ENCODE measurements at places on chromosomes 2 and 18.

DNA sequence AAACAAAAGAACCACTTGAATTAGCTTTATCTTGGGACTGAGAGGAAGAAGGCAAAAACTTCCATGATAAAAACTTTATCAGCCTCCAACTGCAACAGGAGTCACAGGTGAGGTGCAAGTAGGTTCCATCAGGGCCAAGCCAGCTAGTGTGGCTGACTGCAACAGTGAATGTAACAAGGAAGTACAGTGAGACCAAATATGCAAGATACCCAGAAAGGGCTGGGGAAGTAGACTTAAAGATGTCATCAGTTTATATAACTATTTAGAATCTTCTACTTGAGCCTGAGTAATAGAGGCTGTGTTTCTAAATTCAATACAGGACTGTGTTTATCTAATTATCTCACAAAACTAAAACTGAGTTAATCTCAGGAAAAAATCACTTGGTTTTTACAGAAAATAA is 14.8 kb downstream of the PLEKHM3 start:
- no peak for DNase-seq

DNA sequence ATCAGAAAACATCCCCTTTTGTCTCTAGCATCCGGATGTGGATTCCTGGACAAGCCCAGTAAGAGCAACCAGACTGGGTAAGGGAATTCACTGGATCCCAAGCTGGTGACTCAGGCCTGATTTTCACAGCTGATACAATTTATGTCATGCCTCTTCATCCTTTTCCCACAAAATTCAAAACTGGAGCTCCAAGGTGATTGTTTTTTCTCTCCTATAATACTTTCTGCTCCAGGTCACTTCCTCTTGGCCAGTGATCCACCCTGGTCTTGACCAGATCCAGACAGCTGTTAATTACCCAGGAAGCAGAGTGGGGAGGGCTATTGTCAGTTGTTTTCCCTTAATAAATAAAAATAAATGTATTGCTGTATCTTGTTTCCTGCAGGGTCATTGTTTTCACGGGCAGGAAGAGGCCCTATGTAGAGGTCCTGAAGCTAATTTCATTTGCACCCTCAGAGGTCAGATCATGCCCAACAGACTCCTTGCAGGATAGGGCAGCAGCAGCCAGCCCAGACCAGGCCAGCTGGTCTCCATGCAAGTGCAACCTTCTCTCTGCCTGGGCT is 57.6 kb downstream of the EVA1A start:
- DNase-seq = no peak

DNA sequence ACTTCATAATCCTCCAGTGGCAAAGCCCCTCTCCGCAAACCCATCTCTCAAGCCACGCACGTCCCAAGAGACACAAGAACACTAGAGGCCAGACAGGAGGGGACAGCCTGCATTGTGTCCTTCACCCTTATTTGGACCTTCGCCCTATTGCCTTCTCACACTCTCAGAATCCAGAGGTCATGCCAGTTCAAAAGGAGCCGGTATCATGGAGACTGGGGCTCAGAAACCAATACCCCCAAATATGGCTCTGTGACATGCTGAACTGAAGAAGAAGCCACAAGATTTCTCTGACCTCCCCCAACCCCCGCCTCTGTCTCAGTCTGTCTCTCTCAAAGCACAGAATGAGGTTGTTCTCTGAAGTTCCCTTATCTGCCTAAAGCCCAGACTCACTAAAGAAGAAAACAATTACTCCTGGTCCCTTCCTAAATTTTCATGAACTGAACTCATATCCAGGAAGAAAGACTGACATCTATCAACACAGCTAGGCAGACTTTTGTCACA is 19.2 kb upstream of the SPATA3 start:
- DNase-seq = no peak

DNA sequence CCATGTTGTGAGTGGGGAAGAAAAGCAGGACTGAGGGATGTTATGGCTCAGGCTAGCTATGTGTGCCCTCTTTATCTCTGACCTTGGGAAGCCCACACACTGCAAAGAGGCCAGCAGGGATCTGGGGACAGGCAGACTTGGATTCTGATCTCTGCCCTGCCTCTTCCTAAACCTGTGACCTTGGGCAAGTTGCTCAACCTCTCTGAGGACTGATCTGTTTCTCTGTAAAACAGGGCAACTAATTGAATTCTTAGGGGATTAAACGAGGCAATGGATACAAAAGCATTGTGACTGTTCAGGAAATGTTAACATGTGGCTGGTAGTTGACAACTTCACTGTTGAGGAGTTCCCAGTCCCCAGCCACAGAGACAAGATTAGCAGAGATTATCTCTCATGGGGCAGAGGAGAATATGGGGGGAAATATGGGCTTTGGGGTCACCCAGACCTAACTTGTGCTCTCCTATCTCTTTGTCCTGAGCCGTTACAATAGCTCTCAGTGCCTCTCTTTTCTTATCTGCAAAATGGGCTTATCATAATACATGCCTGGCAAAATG is 184.7 kb upstream of the GLI2 start:
- DNase-seq = no peak

DNA sequence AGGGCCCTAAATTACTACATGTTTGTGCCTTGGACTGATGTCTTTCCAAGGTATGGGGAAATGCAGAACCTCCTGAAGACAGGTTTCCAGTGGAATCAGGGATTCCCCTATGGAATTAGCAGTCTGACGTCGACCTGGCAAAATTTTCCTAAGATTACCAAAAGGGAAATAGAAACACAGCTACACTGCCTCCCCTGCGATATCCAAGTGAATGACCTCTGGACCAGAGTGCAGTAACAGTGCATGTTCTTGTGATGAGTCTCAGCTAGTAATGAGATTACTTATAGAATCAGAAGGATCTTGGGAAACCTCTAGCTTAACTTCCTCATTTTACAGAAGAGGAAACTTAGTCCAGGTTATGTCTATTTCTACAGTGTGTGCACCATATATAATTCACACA is 21.3 kb upstream of the CHST9 start:
- DNase-seq = no peak

DNA sequence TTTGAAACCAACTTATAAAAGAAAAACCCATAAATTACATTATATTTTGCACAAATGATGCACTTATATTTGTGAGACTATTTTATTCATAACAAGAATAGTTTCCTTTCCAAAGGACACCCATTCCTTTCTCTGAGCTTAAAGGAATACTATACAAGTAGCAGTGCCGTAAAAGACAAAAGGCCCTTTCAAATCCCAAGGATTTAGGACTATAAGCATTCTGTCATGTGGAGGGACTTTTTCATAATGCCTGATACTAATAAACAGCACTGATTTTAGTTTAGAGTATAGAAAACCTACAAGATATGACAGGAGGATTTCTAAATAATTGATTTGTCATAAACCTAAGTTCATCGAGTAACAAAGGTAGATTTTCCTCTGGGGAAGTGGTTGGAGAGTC is 1134.2 kb upstream of the ZEB2 start:
- DNase-seq = no peak

DNA sequence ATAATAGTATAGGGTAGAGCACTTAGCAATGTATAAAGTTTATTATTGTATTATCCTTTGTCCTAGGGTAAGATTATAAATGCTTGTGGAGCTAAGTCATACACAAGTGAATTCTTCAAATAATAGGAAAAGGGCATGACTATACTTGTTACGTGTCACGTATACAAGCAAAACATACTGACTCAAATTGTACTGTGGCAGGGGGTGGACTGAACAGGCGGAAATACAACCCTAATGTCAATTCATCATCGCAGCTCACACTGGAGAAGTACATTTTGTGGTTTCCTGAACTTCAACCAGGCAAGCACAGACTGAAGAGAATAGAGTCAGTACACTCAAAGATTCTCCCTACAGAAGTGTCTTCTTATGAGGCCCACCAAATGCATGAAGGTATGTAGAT is 201.0 kb downstream of the MBD2 start:
- DNase-seq = no peak
